ENCODE measurements at places on chromosomes 1 and 21. TPM values are rescaled to one million over a fixed set of nuclear protein-coding genes. Genes with fewer than 3 reads are reported as not detected.

Gene GCSAML
- 0.04 TPM for total RNA-seq

Gene SMG7
- 54.3 TPM for total RNA-seq

Gene SELENON
- 50.8 TPM for total RNA-seq

Gene FCAMR
- total RNA-seq = not detected

Gene SEMA4A
- total RNA-seq = 3.8 TPM

Gene ADARB1
- 6.9 TPM for total RNA-seq

Gene CFHR1
- total RNA-seq = not detected

Gene VWA1
- 28.3 TPM for total RNA-seq

Gene SLC30A2
- 0.48 TPM for total RNA-seq

Gene CNR2
- not detected for total RNA-seq

Gene ATP1A4
- not detected for total RNA-seq

Gene UTS2
- not detected for total RNA-seq

Gene LCE1C
- total RNA-seq = not detected

Gene COL11A1
- total RNA-seq = 0.38 TPM

Gene LENEP
- not detected for total RNA-seq

Gene RGS8
- total RNA-seq = not detected

Gene RAP1GAP
- total RNA-seq = 9.0 TPM

Gene PDC
- not detected for total RNA-seq

Gene C1orf53
- 9.9 TPM for total RNA-seq

Gene REN
- total RNA-seq = 5.2 TPM

Gene CSTB
- total RNA-seq = 27.9 TPM

Gene TNFRSF1B
- total RNA-seq = 0.27 TPM
